ENCODE measurements at places on chromosomes 7 and 10.

- DNase-seq, result no peak
Observed at GRCh38 chr7:88516429-88516828, 209.7 kb upstream of the STEAP4 start.

GRCh38 chr10:132640326-132641125 lies 102.9 kb downstream of the INPP5A start:
- DNase-seq, result no peak

GRCh38 chr7:148155000-148155399 lies 435.6 kb upstream of the C7orf33 start:
- DNase-seq, result no peak

- peak; percentile 5 for DNase-seq
Observed at GRCh38 chr10:76902949-76903348, 734.7 kb downstream of the KCNMA1 start.

GRCh38 chr7:2684501-2684900 lies 3.5 kb upstream of the AMZ1 start:
- no peak for DNase-seq

DNA sequence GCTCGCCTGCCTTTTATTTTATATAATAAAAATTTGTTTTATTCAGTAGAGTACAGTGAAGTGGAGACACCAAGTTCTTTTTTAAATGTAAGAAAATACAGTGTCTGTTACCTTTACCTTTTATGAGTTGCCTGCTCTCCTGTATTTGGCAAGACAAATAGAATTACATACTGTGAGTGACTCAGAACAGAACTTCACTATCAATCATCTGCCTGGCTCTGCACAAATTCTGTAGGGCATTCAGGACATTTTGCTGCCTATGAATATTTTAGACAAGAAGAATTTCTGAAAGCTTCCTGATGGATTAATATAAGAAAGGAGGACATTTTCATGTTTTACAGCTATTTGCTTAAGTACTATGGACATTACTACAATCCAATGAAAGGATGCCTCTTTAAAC lies 135.4 kb upstream of the PHF14 start:
- DNase-seq, result no peak

GRCh38 chr7:92767437-92767836 lies 68.9 kb downstream of the CDK6 start:
- no peak for DNase-seq

GRCh38 chr10:58278962-58279307 lies 10.0 kb downstream of the CISD1 start:
- no peak for DNase-seq
